ENCODE measurements at places on chromosomes 4 and X.

DNA sequence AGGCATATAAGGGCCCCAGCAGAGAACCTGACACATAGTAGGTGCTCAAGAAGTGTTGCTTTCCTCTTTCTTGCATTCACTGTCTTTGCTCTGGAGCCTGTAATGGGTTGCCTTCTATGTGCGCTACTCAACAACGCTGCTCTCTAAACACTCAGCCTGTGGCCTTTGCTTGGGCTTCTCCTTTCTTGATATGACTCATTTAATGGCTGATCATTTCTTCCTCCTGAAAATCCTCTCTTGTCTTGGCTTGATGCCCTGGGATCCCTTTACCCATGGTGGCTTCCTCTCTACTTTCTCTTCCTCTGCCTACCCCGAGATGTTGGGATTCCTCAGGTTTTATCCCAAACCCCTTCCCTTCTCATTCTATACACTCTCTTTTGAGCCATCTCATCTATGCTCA is 19.9 kb upstream of the PJA1 start:
- DNase-seq, result no peak

- DNase-seq, result no peak
Measured at GRCh38 chrX:3585719-3586118, 127.7 kb downstream of the PRKX start.

- DNase-seq, result peak; percentile 11
Measured at GRCh38 chrX:48003367-48003757, 427 bp downstream of the ZNF182 start.

DNA sequence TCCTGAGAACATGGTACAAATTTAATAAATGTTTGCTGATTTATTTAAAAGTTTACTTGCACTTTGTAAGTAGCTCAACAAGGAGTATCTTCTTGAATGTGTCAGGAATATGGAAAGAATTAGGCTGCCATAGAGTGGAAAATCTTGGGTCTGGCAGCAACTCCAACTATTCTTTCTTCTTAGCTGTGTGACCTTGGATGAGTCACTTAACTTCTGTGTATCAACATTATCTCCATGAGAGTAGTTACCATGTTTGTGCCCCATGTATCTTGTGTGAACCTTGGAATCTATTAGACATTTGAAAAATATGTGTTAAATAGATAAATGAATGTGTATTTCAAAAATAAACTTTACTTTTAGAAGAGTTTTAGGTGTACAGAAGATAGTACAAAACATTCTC is 348.8 kb downstream of the GBA3 start:
- DNase-seq, result no peak

DNA sequence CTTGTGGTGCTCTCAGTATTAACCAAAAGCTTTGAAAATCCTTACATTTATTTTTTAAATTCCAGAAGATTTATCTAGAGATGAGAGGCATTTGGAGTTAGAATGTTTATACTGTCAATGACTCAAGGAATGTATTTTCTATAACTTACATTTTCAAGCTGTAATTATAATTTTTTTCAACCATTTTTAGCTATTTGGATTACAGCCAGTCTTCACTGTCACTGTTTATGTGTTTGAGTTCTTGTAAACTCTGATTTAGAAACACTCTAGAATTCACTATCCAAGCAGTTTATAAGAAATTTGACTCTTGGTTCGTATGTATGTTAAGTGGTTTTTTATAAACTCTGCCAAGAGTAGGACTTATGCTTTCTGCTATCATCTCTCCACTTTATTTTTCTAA is 36.7 kb upstream of the GUCY1A1 start:
- DNase-seq, result no peak

DNA sequence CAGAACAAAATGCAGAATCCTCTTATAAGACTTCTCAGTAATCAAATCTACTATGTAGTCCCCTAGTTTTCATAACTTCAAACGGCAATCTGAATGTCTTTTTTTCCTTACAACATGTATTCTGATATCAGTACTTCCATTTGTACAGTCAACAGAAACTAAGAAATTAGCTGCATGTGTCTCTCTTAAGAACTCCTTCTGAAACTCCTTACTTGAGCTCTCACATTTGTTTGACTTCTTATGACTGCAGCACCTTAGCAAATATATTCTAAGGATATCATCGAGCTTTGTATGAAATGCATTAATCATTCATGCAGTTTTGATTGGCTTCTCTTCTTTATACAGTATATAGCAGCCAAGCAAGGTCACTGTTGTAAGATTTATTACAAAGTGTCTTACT is 77.0 kb downstream of the TMEM47 start:
- no peak for DNase-seq

DNA sequence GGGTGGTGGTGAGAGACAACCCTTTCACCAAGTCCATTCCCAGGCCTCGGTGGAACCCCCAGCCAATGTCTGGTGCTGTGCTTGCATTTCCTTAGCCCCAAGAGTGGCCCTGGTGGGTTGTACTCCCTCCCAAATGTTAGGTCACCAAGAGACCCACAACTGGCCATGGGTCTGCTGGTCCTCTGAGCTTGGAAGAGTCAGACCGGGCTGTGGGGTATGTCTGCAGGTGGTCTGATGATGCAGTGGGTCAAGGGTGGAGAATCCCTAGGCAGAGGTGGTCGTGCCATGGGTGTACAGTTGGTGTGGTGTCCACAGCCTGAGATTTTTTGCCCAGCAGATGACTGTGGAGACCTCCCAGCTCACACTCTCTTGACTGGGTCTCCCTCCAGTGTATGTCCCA is 535.7 kb upstream of the CNKSR2 start:
- DNase-seq, result no peak

- DNase-seq, result no peak
Measured at GRCh38 chr4:3732076-3733028, 33.8 kb upstream of the ADRA2C start.

DNA sequence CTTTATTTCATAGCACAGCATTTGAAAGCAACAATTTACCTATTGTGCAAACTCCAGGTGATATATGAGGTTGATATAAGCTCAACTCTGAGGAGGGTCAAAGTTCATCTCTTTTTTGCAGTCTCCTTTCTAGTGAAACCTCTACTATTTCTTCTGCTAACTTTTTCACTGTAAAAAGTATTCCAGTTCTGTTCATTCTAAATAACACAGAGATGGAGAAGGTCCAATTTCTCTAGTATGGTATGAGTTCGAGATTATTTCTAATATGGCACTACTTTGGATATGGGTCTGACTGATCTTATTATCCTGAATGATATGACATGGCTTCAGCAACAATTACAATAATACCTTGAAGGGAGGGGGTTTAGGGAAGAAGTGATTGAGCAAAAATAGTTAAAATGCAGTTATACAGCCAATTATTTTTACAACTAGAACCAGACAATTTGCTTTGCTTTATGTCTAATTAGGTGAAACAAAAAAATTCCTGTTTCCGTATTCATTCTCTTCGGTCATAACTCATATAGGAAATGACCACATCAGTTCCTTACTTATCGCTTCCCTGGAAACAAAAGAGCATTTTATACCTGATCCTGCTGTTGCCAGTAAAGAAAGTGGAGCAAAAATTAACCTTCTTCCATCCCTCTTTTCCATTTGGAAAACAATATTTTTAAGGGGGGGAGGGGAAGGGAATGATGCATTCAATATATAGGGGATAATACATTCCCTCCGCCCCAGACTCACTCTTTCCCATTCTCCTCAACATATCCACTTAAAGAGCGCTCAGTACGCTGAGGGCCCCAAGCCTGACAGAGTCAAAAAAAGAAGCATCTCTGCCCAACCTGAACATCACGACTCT is 1.0 kb downstream of the TBC1D9 start:
- DNase-seq, result no peak

DNA sequence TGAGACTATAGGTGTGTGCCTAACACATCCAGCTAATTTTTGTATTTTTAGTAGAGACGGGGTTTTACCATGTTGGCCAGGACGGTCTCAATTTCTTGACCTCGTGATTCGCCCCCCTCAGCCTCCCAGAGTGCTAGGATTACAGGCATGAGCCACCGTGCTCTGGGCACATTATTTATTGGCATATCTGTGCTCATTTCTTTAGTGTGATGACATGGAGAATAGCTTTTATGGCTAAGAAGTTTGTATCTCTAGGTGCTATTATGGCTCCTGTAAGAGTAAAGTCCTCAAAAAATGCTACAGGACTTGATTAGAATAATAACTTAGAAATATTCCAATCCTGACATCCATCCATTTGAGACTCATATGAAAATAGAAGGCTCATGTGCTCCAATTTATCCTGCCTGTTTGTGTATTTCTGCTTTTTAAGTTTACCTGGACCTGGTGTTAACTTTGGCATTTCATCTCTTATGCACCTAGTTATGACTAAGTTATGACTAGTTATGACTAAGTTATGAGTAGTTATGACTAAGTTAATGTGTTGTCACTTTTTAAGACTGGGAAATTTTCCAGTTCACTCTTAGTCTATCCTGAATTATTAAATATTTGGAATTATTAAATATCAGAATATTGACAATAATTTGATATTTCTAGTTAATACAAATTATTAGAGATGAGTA is 36.4 kb upstream of the UNC5C start:
- no peak for DNase-seq

GRCh38 chrX:77548751-77549150 is 101.6 kb downstream of the FGF16 start:
- DNase-seq, result no peak

GRCh38 chr4:34198966-34199365 is 2045.3 kb downstream of the ARAP2 start:
- no peak for DNase-seq

DNA sequence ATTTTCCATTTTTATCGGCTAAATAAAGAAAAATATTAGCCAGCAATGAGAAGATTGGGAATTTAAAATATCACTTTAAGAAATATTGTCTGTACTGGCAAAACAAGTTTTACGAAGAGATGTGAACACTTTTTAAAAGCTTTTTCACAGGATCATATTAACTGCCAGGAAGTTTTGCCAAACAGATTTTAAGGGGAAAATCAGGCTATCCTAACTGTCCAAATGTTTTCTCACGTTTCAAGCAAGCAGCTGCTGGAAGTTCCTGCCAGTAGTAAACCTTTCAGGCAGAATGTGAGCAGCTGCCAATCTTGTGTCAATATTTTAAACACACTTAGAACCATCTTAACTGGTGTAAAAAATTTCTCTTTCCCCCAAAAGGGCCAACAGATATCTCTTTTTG is 101.1 kb downstream of the ADGRL3 start:
- no peak for DNase-seq

DNA sequence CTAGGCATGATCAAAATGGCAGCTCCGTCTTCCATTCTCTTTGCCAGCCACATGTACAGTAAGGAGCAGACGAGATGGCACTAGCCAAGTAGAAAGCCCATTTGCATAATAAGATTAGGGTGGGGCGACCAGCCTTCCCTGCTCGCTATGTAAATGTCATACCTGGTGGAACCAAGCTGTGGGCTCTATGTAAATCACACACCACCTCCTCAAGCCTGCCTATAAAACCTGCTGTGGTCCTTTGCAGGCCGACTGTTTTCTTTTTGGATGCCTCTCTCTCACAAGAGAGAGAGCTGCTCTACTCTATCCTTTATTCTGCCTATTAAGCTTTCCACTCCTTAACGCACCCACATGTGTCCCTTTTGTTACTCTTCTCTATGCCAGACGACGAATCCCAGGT is 1472.7 kb downstream of the ARAP2 start:
- DNase-seq, result no peak

GRCh38 chr4:74480267-74480666 is 35.3 kb downstream of the AREG start:
- DNase-seq, result no peak

DNA sequence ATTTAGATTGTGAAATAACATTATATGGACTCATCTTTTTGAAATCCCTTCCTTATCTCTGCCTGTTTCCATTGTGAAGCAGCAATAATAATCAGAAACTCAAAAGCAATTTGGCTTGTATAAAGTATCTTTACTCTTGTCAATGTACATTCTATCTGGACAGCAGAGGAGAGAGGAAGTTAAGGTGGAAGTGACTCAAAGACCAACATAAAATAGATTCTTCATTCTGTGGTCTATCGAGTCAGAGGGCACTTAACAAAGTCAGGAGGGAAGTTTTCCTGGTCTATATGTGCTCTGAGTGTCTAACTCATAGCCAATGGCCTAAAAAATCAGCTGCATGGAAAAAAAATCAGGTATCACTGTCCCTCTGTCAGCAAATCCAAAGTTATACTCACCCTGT is 155.5 kb downstream of the EMCN start:
- DNase-seq, result no peak

- no peak for DNase-seq
Measured at GRCh38 chr4:26171941-26172340, 148.9 kb upstream of the RBPJ start.

DNA sequence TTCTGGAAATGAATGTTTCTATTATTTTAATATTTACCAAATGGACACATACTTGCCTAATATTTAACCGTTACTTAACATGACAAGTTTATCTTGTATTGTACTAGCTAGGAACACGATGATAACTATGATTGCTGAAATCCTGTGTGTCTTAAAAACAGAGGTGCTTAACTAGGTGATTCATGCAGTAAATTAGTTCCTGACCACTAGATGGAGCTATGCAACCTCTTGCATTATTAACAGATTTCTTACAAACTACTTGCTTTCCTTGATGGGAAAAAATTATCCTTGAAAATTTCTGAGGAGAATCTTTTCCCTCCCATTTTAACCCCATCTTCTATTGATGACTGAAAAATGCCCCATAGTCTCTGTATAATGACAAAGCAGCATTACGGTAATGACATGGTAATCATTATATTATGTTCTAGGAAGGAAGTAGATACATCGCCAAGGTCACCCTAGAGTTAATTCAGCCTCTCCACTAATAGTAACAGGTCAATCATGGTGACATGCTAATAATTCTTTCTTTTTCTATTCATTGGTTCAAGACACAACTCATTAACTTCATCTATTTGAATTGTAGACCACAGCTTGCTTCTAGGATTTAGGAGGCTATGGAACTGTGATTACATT is 844.2 kb downstream of the RAPGEF2 start:
- no peak for DNase-seq

GRCh38 chr4:182736207-182736606 is 181.0 kb downstream of the DCTD start:
- peak; percentile 29 for DNase-seq

DNA sequence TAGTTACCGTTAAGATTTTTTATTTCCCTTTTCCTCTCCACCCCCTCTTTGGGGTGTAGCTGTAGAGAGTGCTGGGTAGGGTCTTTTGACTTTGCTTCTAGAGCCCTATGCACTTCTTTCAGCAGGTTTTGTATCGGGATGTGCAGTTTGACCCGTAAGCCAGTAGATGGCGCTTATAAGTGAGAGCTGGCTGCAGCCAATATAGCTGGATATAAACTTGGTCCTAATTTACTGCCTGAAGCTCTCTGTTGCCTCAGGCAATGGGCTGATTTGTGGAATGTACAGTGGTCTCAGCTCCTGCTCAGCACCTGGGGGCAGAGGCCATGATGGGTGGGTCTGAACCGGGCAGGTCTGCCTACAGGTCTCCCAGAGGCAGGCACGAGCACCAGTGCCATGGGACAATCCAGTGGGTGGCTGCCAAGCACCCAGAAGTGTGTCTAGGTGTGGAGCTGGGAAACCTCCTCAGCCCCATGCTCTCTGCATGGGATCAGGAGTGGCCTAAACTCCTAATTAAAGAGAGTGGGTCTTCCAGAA is 146.5 kb downstream of the SPANXN1 start:
- DNase-seq, result no peak

- no peak for DNase-seq
Measured at GRCh38 chr4:16669036-16669435, 229.4 kb downstream of the LDB2 start.

Data from glutamatergic neuron (in vitro differentiated cells).